ENCODE measurements at places on chromosomes 5 and 9.

- no peak for DNase-seq
These were observed 80.0 kb downstream of the SYK start for GRCh38 chr9:90881648-90882047.

- DNase-seq: no peak
These were observed 395.5 kb upstream of the IRX1 start for GRCh38 chr5:3199962-3200755.

- DNase-seq: no peak
These were observed 75.9 kb downstream of the TRIO start for GRCh38 chr5:14218897-14219573.

DNA sequence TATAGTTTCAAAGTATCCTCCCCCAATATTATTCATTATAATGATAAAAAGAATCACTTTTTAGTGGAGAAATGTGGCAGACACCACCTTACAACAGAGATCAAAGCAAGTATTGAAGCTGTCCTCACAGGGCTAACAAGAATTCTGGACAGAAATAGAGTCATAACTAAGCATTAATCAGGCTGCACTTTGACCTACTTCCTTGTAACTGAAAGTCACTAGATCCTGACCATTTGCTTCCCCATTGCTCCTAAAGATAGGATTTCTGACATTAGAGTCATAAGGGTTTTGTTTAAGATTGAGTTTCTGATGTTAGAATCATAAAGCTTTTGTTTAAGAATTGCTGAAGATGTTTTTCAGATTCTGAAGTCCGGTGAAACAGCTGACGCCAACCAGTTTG is 159.7 kb downstream of the ATP10B start:
- no peak for DNase-seq

GRCh38 chr5:44257653-44258365 is 131.4 kb downstream of the FGF10 start:
- DNase-seq: no peak

DNA sequence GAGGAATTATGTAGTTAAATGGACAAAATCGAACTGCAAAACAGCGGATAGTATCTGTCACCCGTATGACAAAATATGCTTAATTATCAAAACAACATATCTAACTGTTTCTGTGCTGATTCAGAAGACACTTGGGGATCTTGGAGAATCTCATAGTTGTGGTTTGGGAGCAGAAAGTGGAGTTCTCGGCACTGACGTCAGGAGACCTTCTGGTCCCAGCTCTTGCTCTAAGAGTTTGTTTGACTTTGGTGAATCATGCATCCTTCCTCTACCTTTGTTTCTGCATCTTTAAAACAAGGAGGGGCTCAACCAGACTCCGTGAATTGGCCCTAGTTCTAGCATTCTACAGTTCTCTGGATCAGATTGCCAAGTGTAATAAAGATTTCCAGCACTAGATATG is 37.0 kb upstream of the TAF1L start:
- DNase-seq: no peak

DNA sequence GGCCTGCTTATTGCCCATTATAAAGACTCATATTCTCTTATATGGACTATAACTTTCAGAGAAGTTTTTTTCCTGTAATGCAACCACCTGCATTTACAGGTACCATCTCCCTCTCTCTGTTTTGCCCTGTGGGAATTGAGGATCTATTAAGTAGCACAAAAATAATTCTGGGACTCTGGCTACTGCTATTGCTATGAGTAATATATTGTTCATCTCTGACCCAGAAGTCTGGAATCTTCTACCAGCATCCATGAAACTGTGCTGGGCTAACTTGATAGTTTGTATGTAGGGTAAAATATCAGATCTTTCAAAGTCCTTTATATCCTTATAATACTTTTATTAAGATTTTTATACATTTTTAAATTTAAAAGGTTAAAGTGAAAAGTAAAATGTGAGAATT is 607.2 kb downstream of the EFNA5 start:
- no peak for DNase-seq

DNA sequence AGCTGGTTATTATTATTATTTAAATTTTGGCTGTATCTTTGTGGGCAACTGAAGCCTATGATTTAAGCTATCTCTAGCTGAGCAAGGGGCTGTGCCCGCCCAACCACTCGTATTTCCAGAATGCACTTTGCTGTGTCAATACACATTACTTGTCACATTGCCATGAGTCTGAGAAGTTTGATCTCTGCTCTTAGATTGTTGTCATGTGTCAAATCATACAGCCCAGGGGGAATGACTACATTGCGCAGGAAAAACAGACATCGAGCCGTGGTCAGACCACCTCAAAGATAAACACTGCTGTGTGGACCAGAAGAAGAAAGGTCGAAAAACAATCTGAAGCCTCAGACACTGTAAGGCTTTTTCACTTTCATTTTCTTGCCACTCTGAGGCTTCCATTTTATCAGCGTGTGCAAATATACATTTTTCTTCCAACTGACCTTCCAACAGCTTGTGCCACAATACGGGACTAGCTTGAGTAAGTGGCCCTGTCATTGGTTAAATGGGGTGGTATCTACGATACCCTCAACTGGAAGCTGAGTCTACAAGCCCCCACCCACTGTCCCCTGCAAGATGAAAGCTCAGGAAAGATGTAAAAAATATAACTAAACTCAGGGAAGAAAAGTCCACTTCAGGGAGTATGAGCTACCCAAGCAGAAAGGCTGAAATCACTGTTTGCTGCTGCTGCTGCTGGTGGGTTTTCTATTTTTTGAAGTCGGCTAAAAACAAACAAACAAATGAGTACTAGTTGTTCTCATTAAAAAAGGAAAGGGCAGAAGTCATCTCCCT is 603.0 kb downstream of the BNC2 start:
- DNase-seq: no peak

GRCh38 chr5:117405197-117405596 is 830.6 kb upstream of the SEMA6A start:
- no peak for DNase-seq

- no peak for DNase-seq
These were observed 73.9 kb upstream of the S1PR3 start for GRCh38 chr9:88917375-88917774.

DNA sequence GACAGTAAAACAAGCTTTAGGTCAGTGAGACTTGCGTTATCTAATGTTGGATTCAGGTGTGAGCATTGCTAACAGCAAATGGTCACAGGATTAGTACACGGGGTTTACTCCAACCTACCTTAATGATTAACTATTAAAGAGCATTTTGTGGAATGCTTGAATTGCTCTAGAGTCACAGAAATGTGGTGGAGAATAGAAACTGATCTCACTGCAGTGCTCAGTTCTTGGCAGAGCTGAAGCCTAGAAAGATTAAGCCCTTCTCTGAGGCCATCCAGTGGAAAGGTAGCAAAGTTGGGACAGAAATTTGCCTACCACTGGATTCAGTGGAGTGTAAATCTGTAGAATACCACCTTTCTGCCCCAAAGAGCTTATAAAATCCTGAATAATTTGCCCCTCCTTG is 60.9 kb downstream of the ICE1 start:
- no peak for DNase-seq

DNA sequence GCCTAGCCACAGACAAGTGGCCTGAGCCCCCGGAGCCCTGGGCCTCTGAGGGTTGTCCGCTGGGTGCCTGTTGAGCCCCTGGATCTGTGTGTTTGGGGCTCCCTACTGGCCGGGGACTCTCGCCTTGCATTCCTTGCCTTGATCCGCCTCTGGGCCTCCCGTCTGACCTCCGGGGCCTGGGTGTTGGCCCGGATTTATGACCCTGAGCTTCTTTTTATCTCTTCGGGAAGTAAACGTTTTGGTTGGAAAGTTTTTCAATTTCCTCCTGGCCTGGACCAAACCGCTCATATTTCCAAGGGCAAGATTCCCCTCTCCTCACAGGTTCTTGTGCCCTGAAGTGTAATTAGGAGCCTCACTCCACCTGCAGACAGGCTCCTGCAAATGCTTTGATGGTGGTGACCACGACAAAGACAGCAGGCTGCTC is 69.3 kb upstream of the EGFLAM start:
- no peak for DNase-seq

DNA sequence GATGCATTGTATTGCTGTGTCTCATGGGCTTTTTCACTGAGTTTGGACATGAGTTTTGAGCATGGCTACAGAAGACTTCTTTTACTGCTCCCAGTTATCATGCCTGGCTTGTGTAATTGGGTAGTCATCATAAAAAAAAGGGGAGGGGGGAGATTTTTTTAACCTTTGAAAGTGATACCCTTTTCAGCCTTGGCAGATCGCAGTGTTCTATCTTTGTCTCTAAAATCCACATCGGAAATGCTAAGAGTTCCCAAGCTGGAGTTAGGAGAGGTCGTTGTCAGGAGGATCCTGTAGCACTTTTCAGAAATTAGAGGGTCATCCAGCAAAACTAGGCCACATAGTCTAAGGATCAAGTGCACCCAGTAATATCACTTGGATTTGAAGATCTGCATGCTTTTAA is 188.4 kb downstream of the WDR70 start:
- DNase-seq: no peak

DNA sequence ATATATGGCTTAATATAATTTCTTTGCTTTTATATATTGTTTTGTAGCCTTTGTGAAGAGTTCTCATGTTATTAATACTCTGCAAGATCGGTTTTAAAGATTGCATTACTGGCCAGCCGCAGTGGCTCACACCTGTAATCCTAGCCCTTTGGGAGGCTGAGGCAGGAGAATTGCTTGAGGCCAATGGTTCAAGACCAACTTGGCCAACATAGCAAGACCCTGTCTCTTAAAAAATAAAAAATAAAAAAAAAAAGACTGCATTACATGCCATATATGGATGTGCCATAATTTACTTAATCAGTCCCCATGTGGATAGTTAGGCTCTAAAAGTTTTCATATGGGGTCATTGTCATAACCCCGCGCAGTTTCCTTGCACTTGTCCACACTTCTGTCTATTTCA is 31.0 kb upstream of the TNFAIP8 start:
- no peak for DNase-seq

GRCh38 chr9:133715866-133716563 is 22.1 kb downstream of the SARDH start:
- no peak for DNase-seq

DNA sequence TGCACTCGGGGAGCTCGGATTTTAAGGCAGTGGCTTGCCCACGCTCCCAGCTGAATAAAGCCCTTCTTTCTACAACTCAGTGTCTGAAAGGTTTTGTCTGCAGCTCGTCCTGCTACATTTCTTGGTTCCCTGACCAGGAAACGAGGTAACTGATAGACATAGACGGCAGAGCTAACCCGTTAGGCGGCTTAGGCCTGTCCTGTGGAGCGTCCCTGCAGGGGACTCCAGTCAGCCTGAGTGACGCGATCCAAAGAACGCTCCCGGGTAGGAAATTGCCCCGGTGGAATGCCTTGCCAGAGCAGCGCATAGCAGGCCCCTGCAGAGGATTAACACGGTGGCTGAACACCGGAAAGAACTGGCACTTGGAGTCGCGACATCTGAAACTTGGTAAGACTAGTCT is 1.8 kb upstream of the SELENOP start:
- no peak for DNase-seq

DNA sequence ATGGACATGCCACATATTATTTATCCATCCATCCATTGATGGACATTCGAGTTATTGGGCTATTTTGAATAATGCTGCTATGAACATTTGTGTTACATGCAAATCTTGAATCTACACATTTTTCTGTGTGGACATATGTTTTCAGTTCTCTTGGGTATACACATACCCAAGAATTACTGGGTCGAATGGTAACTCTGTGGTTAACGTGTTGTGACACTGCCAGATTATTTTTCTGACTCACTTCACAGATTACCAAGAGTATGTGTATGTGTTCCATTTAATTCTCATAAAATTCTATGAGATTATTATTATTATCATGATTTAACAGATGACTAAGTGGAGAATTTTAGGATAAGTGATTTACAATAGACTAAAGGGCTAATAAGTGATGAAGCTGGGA is 26.7 kb downstream of the CYFIP2 start:
- no peak for DNase-seq

GRCh38 chr5:54570916-54571315 is 53.4 kb downstream of the SNX18 start:
- no peak for DNase-seq

- no peak for DNase-seq
These were observed 16.2 kb downstream of the CAMSAP1 start for GRCh38 chr9:135891027-135891631.

GRCh38 chr5:56085193-56085592 is 90.4 kb upstream of the IL6ST start:
- DNase-seq: no peak

DNA sequence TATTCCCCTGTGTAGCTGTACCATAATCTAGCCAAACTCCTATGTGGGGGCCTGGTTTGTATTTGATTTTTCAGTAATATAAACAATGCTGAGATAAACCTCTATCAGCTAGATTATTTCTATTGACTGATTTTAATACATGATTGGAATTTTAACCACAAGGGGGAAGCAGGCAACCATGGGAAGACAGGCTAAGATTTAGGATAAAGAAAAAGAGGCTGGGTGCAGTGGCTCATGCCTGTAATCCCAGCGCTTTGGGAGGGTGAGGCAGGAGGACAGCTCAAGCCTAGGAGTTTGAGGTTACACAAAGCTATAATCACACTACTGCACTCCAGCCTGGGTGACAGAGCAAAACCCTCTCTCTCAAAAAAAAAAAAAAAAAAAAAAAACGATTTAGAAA is 18.1 kb upstream of the GPX3 start:
- DNase-seq: no peak

GRCh38 chr5:1510151-1510561 is 13.6 kb downstream of the LPCAT1 start:
- DNase-seq: no peak

DNA sequence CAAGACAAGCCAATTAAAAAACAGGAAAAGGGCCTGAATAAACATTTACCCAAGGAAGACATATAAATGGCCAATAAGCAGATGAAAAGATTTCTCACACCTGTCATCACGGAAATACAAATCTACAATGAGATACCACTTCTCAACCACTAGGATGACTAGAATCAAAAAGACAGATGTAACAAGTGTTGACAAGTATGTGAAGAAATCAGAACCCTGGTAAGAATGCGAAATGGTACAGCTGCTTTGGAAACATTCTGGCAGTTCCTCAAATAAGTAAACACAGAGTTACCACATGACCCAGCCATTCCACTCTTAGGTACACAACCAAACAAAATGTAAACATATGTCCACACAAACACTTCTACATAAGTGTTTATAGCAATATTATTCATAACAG is 32.5 kb downstream of the LEAP2 start:
- no peak for DNase-seq

- no peak for DNase-seq
These were observed 442.9 kb downstream of the RAB3C start for GRCh38 chr5:59025734-59026133.

GRCh38 chr5:2288466-2288865 is 405.7 kb upstream of the IRX4 start:
- DNase-seq: no peak

- DNase-seq: no peak
These were observed 175.0 kb upstream of the ISL1 start for GRCh38 chr5:51208296-51208695.

- DNase-seq: no peak
These were observed 63.7 kb upstream of the CCDC112 start for GRCh38 chr5:115360046-115360685.

- DNase-seq: no peak
These were observed 214.7 kb upstream of the TLX3 start for GRCh38 chr5:171094356-171094755.

- no peak for DNase-seq
These were observed 7.5 kb downstream of the OR1K1 start for GRCh38 chr9:122807271-122807900.

- DNase-seq: no peak
These were observed 107.6 kb downstream of the SYK start for GRCh38 chr9:90909225-90909624.

Data from activated gamma-delta T cell treated with Interleukin-2 at 50 U/mL for 16 hours (primary cell).